Left kidney (tissue), 8 donors: ENCODE measurements at places on chromosomes 2 and 18. TPM values are rescaled to one million over a fixed set of nuclear protein-coding genes. Genes with fewer than 3 reads are reported as not detected.

DNA sequence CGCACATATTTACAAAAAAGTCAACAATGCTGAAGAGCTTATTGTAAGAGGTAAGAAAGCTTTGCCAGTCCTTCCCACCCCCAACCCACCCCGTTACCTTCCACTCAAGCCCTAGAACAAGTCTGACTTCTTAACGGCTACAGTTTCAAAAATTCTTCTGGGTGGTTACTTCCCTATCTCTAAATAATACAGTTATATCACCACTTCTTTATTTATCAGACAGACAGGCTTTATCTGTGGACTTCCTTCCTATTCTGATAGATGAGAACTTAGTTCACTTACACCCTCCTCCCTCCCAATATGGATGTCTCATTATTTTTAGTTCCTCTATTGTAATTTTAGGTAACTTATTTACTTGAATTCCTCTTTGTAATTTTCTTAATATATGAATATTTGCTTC lies 26.7 kb upstream of the ACTR3 start:
- no peak for DNase-seq

GRCh38 chr2:216583147-216583546 lies 50.1 kb upstream of the IGFBP2 start:
- DNase-seq, result no peak

GRCh38 chr2:70948337-70949003 lies 12.8 kb downstream of the ATP6V1B1 start:
- peak; percentile 76 for DNase-seq

- no peak for DNase-seq
These were observed 129.1 kb upstream of the MMADHC start for GRCh38 chr2:149716687-149717086.

DNA sequence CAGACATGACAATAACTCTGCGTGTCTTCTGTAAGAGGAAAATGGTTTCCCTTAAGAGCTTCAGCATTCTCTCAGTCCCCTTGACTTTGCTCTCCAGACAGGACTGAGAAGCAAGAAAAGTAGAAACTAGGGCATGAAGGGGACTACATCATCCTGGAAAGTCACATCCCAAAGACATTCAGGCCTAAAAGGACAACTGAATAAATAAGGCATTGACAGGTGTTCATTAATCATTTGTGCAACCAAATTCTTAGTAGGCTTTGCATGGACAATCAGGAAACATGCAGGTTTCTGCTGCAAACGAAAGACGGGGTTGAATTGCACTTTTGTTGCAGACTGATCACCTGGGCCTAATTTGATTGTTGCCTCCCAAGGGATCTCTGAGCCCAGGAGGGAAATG lies 1.2 kb upstream of the SGPP2 start:
- DNase-seq, result no peak

- DNase-seq, result no peak
These were observed 5.9 kb downstream of the RIOK3 start for GRCh38 chr18:23458830-23459529.

- DNase-seq, result no peak
These were observed 97.8 kb upstream of the GLI2 start for GRCh38 chr2:120637847-120638246.

DNA sequence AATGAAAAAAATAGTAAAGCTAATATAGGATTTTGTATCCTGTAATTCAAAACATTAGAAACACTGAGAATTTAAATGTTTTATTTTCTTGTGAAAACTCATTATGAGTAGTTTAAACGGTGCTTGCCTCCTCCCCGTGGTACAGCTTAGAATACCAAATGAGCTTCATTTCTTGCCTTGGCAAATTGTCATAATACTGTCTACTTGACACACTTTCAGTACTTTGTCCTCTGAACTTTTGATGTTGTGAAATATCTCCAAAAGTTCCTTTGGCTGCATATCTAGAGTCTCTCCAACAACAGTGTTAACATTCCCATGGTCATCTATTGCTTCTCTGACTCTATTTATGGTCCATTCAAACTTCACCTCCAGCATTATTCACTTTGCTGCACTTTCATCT lies 61.9 kb upstream of the EPB41L5 start:
- no peak for DNase-seq

DNA sequence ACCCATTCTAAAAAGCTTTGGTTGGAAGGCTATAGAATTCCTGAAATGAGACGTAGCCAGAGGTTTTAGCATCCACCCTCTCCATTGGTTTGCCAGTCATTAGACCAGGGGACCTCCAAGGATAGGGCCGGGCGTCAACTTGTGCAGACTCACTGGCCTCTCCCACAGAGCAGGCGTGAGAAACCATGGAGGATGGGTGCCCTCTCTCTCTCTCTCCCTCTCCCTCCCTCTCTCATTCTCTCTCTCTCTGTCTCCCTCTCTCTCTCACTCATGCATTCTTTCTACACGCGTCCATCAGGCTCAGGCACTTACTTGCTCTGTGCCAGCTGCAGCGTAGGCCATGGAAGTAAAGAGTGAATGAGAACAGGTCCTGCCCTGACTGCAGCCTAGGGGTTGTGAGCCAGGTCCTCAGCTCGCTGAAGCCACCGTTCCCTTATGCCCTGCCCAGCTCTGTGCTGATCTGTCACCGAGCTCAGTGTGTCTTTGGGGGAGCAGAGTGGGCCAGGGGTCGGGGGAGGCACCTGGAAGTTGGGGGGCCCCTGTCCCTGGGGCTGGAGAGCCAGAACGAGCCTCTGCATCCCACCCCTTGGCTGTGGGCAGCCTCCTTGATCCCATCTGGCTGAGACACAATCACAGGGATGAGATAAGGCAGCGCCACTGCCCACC lies 304.4 kb upstream of the HS6ST1 start:
- no peak for DNase-seq

DNA sequence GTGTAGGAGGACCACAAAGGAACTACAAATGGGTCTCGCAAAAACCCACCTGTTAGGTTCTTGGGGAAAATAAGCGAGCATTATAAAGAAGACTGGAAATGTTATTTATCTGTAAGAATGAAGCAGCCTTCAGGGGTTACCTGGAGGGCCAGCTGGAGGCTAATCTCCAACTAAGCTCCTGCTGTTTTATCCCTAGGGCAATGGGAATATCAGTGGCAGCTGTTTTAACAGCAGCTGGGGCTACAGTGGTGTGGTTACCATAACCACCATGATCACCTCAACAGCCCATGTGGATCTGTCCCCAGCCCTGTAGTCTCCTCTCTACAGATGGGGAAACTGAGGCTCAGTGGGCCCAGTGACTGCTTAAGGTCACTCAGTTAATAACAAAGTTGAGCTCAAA lies 108.1 kb downstream of the FTCDNL1 start:
- DNase-seq, result no peak

DPYSL5 gene
- polyA plus RNA-seq, result 6.8 TPM

ALPG gene
- polyA plus RNA-seq, result not detected

GORASP2 gene
- 84.8 TPM for polyA plus RNA-seq

CROCC2 gene
- 0.10 TPM for polyA plus RNA-seq

SPAG16 gene
- 71.7 TPM for polyA plus RNA-seq
